ENCODE measurements at places on chromosomes 13 and 19. TPM values are rescaled to one million over a fixed set of nuclear protein-coding genes. Genes with fewer than 3 reads are reported as not detected.

- no peak for DNase-seq
These were observed 3.2 kb upstream of the PTPRS start for GRCh38 chr19:5343848-5344247.

GRCh38 chr13:88979465-88980175 lies 1308.4 kb downstream of the SLITRK5 start:
- DNase-seq = no peak

DNA sequence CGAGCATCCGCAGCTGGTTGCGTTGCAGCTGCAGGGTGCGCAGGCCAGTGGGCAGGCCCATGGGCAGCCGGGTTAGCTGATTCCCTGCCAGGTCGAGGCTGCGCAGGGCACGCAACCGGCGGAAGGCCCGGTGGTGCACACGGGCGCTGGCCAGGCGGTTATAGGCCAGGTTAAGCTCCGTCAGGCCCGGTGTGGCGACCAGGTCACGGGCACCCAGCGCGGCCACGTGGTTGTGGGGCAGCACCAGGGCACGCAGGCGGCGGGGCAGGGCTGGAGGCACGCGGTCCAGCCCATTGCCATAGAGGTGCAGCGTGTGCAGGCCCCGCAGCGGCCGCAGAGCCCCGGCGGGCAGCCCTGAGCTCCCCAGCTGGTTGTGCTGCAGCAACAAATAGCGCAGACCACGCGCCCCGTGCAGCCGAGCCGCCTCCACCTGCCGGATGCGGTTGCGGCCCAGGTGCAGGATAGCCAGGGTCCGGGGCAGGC lies 5.3 kb downstream of the PODNL1 start:
- no peak for DNase-seq

GRCh38 chr13:41137241-41137640 lies 4.6 kb upstream of the KBTBD6 start:
- DNase-seq = no peak

DNA sequence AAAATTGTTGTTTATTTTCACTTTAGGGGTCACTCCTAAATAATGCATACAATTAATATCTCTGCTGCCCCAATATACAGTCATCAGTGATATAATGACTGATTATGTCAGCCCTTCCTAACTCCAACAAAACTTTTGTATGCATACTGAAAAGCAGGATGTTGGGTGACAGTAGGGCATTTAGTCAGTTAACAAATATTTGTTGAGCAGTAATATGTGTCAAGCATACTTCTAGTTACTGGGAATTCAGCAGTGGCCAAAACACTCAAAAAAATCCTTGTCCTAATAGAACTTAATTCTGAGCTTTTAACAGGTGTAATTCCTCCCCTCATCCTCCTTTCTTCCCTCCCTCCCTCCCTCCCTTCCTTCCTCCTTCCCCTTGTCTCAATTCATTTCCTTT lies 560.7 kb upstream of the KLHL1 start:
- DNase-seq = no peak

DNA sequence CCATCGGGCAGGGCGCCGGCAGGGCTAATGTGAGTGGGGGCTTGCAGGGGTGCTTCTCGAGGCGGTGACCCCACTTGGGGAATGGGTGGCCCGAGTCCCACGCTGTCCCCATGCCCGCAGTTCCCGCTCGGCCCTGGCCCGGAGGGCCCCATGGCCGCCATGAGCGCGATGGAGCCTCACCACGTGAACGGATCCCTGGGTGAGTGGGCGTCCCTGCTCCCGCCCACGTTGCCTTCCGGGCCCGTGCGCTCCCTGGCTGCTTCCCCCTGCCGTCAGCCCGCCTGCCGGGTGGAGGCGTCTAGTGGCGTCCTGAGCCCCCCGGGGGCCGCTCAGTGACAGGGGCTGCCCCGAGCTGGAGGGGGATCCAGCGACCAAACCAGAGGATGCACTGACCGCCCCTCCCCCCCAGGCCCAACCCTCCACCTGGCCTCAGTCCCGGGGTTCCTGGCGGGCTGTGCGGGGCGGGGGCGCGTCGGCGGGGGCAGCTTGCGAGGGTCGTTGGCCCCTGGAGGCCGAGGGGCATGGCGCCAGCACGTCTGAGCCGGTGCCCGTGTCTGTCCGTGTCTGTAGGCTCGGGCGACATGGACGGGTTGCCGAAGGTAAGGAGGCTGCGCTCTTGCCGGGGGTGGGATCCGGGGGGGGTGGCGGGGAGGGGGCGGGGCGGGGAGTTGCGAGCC lies 4.8 kb downstream of the ISYNA1 start:
- no peak for DNase-seq

- DNase-seq = no peak
These were observed 5.2 kb upstream of the BCAM start for GRCh38 chr19:44803442-44804428.

DNA sequence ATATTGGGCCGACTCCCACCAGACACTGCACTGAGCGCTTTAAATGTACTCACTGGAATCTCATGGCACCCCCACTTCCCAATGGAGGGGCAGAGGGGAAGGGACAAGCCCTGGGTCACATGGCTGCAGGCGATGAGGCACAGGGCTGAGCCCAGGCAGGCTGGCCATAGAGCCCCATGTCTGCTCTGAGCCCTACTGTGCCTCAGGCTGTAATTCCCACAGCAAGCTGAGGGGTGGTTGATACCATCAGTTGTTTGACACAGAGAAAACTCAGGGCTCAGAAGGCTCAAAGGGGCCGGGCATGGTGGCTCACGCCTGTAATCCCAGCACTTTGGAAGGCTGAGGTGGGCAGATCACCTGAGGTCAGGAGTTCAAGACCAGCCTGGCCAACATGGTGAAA lies 25.1 kb downstream of the RFX1 start:
- DNase-seq = no peak

- DNase-seq = no peak
These were observed 11.2 kb downstream of the PPP6R1 start for GRCh38 chr19:55247621-55248099.

DNA sequence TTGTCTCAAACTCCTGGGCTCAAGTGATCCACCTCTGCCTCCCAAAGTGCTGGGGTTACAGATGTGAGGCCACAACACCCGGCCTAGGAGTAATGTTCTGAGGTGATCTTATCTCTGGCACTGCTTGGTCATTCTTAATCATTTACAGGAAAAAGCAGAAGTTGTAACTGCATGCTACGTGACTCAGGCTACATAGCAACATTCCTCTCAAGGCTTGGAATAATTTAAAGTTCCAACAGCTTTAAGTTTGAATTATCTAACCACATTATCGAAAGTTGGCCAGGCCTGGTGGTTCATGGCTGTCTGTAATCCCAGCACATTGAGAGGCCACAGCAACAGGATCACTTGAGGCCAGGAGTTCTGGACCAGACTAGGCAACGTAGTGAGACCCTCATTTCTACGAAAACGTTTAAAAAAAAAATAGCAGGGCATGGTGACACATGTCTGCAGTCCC lies 3.9 kb upstream of the B9D2 start:
- no peak for DNase-seq

DNA sequence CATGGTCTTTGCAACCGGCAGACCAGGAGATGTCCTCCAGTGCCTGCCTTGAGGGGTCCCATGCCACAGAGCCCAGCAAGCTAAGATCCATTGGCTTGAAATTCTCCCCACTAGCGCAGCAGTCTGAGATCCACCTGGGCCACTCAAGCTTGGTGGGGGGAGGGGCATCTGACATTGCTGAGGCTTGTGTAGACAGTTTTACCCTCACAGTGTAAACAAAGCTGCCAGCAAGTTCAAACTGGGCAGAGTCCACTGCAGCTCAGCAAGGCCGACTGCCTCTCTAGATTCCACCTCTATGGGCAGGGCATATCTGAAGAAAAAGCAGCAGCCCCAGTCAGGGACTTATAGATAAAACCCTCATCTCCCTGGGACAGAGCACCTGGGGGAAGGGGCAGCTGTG lies 32.0 kb upstream of the ITM2B start:
- no peak for DNase-seq

DNA sequence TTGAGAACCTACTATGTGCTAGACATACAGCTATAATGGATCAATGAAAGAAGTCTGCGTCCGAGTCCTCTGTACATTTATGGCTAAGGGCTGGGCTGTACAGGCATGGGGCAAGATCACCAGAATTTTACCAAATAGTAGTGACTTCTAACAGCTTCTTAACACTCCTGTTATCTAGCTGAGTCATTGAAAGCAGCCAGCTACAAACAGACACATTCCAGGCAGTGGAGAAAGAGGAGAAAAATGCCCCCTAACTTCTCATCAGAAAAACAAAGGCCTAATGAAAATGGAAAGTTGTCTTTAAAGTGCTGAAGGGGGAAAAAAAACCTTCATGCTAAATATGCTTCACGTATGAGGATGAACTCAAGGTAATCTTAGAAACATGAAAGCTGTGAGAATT lies 14.3 kb upstream of the ZNF667 start:
- DNase-seq = no peak

GRCh38 chr19:32363632-32364031 lies 18.2 kb downstream of the ZNF507 start:
- DNase-seq = no peak

GRCh38 chr13:97252735-97253134 lies 30.6 kb downstream of the MBNL2 start:
- no peak for DNase-seq

DNA sequence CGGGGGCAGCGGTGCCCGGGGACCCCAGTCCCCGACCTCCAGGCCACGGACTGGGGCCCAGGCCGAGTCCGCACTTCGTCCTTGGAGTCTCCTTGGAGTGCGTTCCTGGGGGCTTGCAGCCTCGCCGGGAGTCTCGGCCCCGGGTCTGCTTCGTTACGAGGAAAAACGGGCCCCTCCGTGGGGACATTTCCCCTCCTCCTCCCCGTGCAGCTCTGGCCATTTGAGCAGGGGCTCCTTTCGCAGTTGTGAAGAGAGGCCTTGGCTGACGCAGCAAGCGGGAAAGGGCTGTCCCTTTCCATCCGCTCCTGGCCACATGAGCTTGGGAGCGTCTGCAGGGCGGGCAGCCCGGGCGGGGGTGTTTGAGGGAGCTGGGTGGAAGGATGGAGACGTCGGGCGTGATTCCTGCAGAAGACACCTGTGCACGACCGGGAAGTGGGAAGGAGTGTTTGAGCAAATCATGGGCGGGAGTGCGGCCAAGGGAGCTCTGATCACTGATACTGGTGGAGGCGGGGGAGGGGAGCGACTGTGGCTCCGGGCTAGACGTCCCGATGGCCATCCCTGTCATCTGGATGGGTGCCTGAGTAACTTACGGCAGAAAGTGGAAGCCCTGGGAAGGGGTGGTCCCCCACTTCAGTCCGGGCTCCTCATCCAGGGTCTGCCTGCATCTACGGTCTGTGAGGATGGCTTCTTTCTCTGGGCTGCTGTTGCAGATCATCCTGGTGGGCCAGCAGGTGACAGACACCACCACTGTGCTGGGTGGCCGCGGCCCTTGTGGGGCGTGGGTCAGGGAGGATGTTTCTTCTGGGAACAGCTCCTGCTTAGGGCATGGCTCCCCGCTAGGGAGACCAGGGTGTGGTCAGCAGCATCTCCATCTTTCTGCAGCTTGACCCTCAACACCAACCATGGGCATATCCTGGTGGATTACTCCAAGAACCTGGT lies 736 bp downstream of the GPI start:
- DNase-seq = no peak

DNA sequence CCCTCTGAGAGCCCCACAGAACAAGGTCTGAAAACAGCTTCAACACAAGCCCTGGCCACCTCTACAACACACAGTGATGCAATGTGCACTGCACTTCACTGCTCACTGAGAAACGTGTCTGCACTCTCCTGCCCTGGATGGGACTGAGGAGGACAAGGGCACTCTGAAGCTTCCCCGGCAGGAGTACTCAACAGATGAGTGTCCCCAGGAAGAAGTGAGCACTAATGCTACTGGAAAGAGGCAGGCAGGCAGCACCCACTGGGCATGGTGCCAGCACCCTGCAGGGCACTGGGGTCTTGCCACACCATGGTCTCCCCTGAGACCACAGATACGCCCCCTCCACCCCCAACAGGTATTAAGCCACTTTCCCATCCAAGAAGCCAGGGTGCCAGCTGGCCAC lies 17.7 kb upstream of the SLC35E1 start:
- DNase-seq = no peak

GRCh38 chr19:13163609-13164342 lies 13.6 kb downstream of the IER2 start:
- DNase-seq = peak; percentile 93

- no peak for DNase-seq
These were observed 2.7 kb upstream of the RASA3 start for GRCh38 chr13:114134944-114135610.

DNA sequence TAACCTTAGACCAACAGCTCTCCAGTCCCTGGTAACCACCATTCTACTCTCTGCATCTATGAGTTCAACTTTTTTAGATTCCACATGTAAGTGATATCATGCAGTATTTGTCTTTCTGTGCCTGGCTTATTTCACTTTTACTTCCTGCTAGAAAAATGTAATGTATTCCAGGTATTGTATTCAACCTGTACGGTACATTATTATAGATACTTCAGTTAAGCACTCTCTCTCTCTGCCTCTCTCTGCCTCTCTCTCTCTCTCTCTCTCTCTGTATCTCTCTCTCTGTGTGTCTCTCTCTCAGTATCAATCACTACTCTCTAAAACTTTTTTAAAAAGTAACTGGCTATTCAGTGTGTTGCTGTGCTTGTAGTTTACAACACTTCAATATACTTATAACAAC lies 8.4 kb downstream of the DACH1 start:
- no peak for DNase-seq

DNA sequence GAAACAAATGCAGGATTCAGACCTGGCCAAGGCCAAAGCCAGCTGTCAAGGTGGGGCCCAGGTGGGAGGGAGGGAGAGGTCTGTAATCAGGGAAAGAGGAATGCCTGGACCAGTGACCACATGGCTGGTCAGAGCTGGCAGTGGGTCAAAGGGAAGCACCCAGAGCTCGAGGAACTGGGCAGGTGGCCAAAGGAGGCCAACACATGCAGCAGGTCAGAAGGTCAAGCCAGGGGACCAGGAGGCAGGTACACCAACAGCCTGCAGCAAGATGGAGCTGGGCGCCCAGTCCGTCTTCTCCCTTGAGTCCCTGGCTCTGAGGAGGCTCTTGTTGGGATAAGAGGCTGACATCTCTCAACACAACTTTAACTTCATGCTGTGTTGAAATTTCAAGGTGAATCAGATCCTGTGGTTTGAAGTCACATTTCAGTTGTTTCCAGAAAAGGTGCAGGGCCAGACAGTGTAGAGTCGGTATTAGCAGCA lies 17.1 kb downstream of the GPATCH1 start:
- DNase-seq = no peak

GRCh38 chr19:46659151-46660007 lies 1.6 kb downstream of the DACT3 start:
- no peak for DNase-seq

DNA sequence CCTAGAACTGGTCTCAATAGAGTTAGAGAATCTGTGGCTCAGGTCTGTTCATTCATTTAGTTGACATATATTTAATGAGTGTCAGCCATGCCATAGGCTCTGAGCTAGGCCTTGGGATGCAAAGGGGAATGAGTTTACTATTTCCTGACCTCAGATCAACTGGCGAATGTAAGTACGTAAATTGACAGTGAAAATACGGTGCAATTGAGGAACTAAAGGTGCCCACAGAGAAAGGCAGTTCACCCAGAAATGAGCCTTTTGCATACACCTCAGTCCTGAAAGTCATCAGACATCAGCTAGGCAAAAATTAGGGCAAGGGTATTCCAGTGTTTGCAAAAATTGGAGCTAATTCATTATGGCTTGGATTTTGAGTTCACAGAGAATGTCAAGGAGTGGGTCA lies 20.6 kb upstream of the UPF3A start:
- DNase-seq = peak; percentile 4

Gene GFY
- not detected for total RNA-seq

Gene S1PR4
- 2.2 TPM for total RNA-seq

Gene PSG1
- total RNA-seq = not detected

Gene LRRC25
- 7.5 TPM for total RNA-seq

Gene ADGRE1
- total RNA-seq = not detected

Gene ZFP28
- 11.6 TPM for total RNA-seq

Gene TDRD12
- total RNA-seq = 0.83 TPM

Gene CCDC122
- 3.8 TPM for total RNA-seq

Gene CYP4F12
- 3.6 TPM for total RNA-seq

All from esophagus muscularis mucosa (tissue), 4 donors.